ENCODE measurements at places on chromosomes 11 and 22.

DNA sequence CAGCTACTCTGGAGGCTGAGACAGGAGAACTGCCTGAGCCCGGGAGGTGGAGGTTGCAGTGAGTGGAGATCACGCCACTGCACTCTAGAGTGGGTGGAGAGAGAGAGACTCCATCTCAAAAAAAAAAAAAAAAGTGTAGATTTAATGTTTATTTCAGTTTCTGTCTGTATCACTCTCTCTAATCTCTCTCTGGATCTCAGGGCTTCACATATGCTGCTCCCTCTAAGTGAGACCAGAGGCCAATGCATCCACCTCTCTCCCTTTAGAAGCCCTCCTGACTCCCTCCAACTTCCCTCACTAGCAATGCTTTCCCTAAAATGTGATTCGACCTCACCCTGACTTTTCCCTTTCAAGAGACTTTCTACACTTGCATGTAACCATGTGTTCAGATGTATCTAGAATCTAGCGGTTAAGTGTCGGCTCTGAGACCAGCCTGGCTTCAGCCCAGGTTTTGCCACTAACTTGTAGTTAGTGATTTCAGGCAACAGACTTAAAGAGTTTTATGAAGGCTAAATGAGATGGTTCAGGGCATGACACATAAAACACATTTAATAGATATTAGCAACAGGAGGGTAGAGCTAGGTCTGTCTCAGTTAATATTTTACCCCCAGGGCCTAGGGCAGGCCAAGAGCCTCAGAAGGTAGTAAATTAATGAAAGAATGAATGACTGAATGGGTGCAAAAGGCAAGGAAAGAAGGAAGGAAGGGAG, 364.3 kb downstream of the LARGE1 start:
- no peak for DNase-seq

GRCh38 chr22:20052309-20053259, 27.5 kb upstream of the DGCR8 start:
- no peak for DNase-seq

DNA sequence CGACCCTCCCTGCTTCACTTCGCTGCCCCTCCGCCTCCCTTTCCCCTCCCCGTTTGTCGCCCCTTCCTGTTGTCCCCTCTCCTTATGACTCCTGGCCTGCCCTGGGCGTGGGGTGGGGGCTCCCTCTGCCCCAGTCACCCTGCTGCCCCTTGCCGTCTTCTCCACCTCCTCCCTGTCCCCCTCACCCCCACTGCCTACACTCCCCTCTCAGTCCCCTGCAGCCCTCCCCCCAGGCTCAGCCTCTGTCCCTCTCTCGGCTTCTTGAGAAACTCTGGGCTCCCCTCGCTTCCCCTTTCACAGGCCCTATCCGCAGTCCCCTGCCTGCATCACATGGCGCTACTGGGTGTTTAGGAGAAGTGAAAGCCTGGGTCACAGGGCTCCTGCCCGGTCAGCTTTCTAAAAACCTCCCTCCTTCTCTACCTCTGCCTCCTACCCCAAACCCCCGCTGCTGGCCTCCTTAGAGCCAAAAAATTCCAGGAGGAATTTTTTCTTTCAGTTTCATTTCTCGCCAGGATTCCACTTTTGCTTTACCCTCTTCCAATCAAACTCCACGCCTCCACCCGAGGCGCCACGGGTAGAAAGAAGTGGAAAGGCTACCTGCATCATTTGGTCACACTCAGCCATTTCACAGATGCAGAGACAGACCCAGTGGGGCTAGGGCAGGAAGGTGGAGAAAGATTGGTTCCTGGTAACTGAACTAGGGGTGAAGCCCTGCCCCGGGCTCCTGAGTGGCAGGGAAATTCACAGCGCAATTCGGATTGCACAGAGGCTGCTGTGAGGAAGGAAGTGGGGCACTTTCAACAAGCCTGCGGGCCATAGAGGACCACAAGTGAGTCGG, at the start of gene SLC15A3:
Gene SLC15A3, minus strand, starts transcription at position 273 of the 838 bp plus-strand sequence. CDS start 625 bp downstream, outside the sequence.
- peak; percentile 91 for DNase-seq

DNA sequence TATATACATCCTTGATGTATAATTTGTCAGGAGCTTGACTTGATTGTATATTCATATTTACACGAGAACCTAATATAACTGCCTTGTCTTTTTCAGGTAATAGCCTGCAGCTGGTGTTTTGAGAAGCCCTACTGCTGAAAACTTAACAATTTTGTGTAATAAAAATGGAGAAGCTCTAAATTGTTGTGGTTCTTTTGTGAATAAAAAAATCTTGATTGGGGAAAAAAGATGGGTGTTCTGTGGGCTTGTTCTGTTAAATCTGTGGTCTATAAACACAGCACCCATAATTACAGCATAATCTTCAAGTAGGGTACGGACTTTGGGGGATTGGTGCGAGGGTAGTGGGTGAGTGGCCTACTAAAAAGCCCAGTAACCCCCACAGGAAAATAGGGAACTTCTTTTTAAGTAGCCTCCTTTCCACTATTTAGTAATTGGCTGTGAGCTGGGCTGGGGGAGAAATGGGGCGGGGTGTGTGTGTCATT, 7.5 kb downstream of the MALAT1 start:
- DNase-seq: peak; percentile 91

DNA sequence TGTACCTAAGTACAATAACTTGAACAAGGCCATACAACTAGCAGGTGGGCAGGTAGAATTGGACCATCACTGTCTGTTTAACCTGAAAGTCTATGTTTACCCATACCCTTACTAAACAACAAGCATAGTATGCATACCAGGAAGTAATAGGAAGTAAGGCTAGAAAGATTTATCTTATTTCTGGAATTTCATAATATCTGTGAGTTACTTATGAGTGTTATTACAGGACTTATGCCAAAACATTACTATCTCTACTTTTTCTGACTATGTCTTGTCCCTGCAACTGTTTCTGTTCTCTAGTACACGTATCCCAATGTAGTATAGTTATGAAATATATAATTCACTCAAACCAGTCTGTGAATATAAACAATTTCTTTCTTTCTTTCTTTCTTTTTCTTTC, 1400.8 kb upstream of the TENM4 start:
- no peak for DNase-seq

- peak; percentile 39 for DNase-seq
Measured at GRCh38 chr11:102359372-102359771, 12.4 kb downstream of the BIRC2 start.

- DNase-seq: no peak
Measured at GRCh38 chr22:39478441-39478850, 21.6 kb downstream of the MGAT3 start.

DNA sequence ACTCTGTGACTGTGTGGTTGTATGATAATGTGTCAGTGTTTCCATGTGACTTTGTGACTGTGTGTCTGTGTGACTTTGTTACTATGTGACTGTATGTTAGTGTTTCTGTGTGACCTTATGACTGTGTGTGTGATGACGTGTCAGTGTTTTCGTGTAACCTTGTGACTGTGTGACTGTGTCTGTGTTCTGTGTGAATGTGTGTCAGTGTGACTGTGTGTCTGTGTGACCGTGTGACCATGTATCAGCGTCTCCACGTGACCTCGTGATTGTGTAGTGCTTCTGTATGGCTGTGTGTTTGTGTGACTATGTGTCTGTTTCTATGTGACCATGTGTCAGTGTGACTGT, 9.5 kb upstream of the PKNOX2 start:
- no peak for DNase-seq

GRCh38 chr11:37504921-37505320, 906.9 kb upstream of the RAG2 start:
- no peak for DNase-seq

DNA sequence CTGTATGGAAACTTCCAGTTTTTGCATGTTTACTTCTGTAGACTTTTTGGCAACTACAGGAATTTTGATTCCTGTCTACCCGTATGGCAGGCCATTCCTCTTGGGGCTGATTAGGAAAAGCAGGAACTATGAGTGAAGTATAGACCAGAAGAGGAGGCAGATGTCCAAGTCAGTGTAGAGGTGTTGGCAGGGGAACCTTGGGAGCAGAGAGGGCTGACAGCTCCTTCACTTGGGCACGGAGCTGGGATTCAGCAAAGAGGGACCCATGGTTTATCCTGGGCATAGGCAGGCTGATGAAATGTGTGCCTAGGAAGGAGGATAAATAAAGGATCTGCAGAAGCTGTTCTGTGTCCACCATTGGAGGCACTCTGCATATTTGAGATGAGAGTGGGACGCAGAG, 33.1 kb downstream of the TREH start:
- DNase-seq: no peak

DNA sequence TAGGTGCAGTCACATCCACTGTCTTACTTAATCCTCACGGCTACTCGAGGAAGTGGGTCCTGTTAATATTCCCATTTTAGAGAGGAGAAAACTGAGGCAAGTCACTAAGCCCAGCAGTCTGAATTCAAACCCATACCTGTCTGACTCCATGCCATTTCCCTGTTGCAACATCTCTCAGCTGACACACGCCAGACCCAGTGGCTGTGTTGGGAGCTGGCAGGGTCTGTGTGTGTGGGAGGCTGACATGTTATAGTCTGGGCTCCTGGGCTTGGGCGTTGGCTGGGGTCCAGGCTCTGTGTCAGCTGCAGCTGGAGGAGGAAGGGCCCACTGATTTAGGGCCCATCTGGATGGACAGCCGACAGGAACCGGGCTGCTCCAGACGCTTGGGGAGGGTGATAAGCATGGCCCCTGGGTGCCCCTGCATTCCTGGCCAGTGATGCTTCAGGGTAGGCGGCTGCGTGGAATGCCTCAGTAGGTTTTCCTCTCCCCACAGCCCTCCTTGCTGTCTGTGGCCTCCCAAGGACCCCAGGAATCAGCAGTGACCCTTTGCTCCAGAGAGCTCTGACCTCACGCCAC, 562.5 kb downstream of the MN1 start:
- no peak for DNase-seq

DNA sequence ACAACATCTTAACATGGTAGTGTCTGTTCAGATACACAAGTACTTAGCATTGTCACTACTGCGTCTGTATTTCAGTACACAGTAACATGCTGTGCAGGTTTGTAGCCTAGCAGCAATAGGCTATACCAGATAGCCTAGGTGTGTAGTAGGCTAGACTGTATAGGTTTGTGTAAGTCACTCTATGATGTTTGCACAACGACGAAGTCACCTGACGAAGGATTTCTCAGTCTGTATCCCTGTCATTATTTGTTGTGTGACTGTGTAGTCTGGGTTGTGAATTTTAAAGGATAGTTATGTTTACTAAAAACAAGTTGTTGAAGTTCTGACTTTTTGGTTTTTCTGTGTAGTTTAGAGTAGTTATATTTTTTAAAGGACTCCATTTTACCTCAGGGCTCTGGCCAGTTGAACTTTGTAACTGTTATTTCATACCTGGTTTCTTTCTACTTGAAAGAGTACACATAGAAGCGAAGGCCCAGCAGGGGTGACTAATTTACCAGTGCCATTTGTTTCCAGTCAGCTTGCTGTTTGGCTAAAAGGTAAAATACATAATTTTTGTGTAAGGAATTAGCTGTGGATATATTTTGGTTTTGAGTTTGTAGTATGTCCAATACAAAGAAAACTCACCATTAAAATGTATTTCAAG, 72.3 kb downstream of the PPP6R3 start:
- no peak for DNase-seq

DNA sequence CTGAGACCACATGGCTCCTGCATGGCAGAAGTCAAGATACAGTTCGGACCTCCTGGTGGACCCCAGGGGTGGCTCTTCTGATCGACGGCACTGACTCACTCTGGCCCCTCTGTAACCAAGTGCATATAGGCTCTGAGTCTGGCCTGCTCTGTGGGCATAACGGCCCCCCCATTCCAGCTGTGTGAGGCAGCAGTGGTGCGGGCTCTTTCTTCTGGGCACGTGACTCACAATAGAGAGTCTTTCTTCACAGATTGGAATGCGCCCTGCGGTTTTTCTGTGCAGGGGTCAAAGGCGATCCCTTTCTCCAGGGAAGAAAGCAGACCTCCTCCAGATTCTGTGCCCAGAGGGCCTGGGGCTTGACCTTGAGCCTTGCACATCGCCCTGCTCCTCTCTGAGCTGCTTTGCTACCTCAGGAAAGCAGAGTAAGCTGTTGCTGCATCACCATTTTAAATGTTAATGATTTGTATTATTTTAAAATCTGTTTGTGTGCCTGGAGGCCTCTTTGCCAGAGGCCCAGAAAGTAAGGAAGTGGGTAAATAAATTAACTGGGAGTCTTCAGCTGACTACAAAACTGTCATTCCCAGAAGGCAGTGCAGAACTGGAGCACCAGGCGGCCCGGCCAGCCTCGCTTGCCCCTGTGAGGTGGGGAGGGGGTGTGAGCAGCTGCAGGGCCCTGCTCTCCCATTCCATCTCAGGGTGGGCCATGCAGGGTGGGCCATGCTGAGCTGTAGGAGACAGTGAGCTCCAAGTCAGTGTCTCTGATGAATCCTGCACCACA, 199.0 kb downstream of the GRIK4 start:
- DNase-seq: no peak

DNA sequence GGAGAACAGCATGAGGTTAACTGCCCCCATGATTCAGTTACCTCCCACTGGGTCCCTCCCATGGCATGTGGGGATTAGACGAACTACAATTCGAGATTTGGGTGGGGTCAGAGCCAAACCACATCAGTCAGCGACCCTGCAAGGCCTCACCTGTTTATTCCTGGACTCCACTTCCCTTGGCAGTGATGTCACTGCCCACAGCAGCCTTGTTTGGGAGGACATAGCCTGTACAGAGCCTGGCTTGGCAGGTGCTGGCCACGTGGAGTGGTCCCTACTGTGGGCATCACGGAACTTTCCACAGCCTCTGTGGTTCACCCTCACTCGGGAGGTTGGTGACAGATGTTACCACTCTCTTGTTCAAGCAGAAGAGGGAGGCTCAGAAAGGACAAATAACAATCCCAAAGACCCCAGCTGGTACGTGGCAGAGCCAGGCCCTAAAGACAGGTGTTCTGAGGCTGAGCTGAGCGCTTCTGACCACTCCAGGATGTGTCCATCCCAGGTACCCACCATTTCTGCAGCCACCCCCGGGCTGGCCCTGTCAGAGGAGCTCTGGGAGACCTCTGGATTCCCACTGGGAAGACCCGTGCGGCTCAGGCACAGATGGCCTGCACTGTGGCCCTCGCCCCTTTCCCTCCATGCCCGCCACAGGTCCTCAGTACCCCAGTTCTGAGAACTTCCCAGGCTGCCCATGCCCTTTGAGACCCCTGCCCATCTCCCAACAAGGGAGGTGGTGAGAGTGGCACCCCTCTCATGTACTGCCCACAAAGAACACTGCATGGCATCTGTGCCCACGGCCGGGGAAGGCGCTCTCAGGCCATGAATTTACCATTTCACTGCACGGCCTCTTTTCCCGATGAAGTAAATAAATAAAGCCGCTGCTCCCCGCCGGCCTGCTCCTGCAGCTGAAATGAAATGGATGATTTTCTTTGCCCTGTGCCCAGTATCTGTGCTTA, 605.8 kb downstream of the TBC1D22A start:
- DNase-seq: no peak

- no peak for DNase-seq
Measured at GRCh38 chr11:99268886-99269285, 248.1 kb downstream of the CNTN5 start.

Data from common myeloid progenitor, CD34-positive (primary cell).